ENCODE measurements at places on chromosomes 1 and 21.

GRCh38 chr21:25244735-25245134 lies 362.5 kb downstream of the MRPL39 start:
- no peak for DNase-seq

GRCh38 chr1:9349331-9349851 lies 56.7 kb downstream of the SPSB1 start:
- no peak for DNase-seq

DNA sequence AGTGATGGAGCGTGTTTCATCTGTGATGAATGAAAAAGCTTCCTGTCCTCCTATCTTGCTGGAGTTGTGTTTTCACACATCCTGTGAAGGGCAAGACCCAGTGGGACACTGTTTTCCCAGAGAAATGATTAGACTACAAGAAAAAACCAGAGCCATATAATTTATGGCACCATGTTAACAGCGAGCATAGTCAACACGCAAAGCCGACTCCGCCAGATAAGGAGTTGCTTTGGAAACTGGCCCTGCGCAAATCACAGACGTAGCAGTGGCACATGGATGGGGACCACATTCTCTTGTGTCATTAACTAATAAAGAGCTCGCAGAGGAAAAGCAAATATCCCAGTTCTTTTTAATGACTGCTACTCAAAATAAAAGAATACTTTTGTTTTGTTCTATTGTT lies 471.2 kb upstream of the RUNX1 start:
- DNase-seq: no peak

DNA sequence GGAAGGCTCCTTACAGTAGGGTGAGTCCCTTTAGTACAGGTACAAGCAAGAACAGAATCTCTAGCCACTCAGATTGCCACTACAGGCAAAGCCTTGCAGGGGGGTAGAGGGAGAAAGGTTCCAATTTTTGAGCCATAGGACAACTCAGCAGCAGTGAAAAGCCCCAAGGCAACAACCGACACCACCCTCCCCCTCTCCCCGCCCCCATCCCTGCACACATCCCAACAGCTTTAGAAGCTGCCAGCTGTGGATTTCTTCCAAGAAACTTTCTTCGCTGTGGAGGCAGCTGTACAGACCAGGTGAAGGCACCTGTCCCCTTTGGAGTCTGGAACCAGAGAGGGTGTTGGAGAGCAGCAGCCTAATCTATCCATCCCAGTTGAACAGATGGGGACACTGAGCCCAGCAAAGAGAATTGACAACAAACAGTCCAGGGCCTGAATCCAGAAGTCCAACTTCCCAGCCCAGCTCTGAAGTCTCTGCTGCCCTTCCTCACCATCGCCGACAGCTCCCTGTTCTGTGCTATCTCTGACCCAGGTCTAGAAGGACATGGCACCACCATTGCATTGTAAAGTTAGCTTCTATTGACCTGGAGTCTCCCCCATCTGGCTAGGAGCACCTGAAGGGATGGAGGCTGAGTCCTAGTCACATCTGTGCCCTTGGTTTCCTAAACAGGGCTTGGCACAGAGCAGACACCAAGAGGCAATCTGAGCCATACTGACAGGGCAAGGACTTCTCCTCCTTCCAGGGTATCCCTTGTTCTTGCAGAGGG lies 2.2 kb downstream of the TENT5B start:
- no peak for DNase-seq

DNA sequence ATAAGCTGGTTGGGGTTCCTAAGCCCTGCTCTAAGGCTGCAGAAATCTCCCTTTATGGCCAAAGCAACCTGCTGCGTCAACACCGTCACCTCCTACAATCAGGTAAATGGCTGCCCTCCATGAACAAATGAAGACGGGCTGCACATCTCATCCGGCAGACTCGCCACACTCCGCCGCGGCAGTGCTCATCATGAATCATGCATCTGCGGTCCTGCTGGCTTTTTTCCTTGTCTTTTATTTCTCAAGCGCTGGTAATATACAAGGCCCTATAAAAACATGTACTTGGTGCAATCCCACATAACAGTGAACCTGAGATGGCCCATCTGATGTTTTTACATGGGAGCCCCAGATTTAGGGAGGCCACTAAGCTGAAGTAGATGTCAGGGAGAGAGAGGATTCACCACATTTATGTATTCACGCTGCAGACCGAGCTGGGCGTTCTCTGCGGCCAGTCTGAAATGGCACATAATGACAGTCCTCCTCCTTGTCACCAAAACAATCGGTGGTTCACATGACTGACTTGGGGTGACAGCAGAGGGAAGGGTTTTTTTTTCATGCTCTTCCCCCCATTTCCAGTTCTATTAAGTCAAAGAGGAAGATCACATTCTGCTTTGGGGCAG lies 91.6 kb downstream of the KAZN start:
- no peak for DNase-seq
